ENCODE measurements at places on chromosomes 6 and 20.

DNA sequence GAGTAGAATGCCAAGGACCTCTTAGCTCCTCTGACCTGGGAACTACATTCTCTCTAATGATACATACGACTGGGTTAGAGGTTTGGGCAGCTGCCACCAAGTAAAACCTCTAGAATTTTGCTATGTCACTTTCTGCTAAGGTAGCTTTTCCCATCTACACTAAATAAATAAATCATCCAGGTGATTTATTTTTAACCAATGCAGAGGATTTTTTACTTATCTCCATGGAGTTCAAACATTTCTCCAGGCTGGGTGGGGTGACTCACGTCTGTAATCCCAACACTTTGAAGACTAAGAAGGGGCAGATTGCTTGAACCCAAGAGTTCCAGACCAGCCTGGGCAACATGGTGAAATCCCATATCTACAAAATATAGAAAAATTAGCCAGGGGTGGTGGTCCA lies 27.1 kb downstream of the HNF4A start:
- DNase-seq = no peak

GRCh38 chr6:134097114-134097707 lies 44.8 kb upstream of the SLC2A12 start:
- peak; percentile 23 for DNase-seq

- DNase-seq = no peak
Observed at GRCh38 chr6:76892542-76892941, 570.7 kb downstream of the HTR1B start.

- DNase-seq = no peak
Observed at GRCh38 chr6:161029195-161029809, 37.7 kb downstream of the MAP3K4 start.

- no peak for DNase-seq
Observed at GRCh38 chr6:3830806-3831205, 18.4 kb upstream of the FAM50B start.

- no peak for DNase-seq
Observed at GRCh38 chr6:85130743-85131142, 319.1 kb upstream of the NT5E start.

GRCh38 chr20:59087829-59088433 lies 45.3 kb upstream of the PRELID3B start:
- DNase-seq = peak; percentile 62

DNA sequence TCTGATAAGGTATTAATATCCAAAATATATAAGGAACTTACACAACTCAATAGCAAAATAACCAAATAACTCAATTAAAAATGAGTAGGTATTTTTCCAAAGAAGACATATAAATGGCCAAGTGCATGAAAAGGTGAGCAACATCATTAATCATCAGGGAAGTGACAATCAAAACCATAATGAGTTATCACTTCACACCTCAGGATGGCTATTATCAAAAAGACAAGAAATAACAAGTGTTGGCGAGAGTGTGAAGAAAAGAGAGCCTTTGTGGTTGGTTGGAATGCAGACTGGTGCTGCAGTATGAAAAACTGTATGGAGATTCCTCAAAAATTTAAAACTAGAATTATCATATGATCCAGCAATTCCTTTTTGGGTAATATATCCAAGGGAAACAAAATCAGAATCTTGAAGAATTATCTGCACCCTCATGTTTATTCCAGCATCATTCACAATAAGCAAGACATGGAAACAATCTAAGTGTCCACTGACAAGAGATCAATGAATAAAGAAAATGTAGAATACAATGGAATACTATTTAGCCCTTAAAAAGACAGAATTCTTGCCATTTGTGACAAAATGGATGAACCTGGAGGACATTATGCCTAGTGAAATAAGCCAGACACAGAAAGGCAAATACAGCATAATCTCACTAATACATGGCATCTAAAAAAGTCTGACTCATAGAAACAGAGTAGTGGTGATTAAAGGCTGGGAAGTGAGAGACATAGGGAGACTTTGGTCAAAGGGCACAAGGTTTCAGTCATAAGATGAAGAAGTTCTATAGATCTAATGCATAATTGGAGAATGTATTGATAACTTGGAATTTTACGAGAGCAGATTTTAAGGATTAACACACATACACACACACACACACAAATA lies 175.6 kb downstream of the FOXA2 start:
- no peak for DNase-seq
